ENCODE measurements at places on chromosomes 7 and 10.

GRCh38 chr7:98881561-98882315 is 3.4 kb downstream of the TRRAP start:
- H3K4me3 ChIP-seq: no peak overlapping the region
- no peak for DNase-seq
- no peaks in the 10 kb centered on the region for H3K27me3 ChIP-seq

- H3K4me3 ChIP-seq: peak overlapping the region; percentile 15
- H3K4me1 ChIP-seq: peaks cover 9% of the 10 kb centered on the region
- no peaks in the 10 kb centered on the region for H3K36me3 ChIP-seq
- no peak for DNase-seq
- H3K27ac ChIP-seq: no peak overlapping the region
Measured at GRCh38 chr10:117241541-117242462, 888 bp downstream of the SLC18A2 start.

GRCh38 chr10:97434055-97434454 is 8.1 kb downstream of the PGAM1 start:
- H3K36me3 ChIP-seq: peaks cover 42% of the 10 kb centered on the region
- no peaks in the 10 kb centered on the region for H3K27me3 ChIP-seq
- H3K4me3 ChIP-seq: no peak overlapping the region
- H3K27ac ChIP-seq: no peak overlapping the region

DNA sequence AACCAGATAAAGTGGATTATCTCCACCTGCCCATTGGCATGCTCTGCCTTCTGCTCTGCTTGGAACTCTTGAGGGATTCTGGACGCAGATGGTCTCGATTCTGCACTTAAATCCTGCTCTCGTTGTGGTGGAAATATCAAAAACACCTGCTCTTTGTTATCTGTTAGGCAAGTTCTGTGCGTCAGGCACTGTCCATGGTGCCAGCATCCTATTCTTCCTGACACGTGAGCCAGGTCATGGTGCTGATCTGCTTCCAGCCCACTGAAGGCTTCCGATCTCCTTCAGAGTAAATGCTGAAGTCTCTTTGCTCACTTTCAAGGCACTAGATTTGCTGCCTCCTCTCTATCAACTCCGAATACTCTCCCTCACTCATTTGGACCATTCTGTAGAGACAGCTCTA is 505.6 kb downstream of the HTR7 start:
- no peaks in the 10 kb centered on the region for H3K27me3 ChIP-seq
- H3K36me3 ChIP-seq: no peaks in the 10 kb centered on the region
- H3K4me3 ChIP-seq: no peak overlapping the region

GRCh38 chr7:84668116-84668515 is 473.5 kb upstream of the SEMA3A start:
- H3K4me3 ChIP-seq: no peak overlapping the region
- no peaks in the 10 kb centered on the region for H3K36me3 ChIP-seq
- no peak overlapping the region for H3K27ac ChIP-seq
- H3K27me3 ChIP-seq: no peaks in the 10 kb centered on the region
- no peaks in the 10 kb centered on the region for H3K4me1 ChIP-seq

- H3K27me3 ChIP-seq: no peaks in the 10 kb centered on the region
- peak overlapping the region; percentile 81 for H3K4me3 ChIP-seq
- no peak overlapping the region for H3K27ac ChIP-seq
- H3K36me3 ChIP-seq: peaks cover 36% of the 10 kb centered on the region
Measured at GRCh38 chr7:47978790-47979144, 648 bp downstream of the HUS1 start.

DNA sequence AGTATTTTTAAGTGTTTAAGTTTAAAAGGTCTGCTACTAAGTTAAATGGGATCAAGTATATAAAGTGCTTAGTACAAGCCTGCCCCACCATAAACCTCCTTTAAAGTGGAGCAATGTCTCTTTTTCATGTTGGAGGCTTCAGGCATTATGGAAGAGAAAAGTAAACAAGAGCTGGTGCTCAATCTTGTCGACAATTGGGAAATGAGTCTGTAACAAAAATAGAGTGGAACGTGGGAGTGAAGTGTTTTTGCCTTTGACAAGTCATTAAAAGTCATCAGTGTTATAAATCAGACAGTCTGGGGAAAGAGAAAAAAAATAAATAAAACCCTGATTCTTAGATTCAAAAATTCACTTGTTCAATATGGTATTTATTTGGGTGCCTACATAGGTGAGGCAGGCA is 44.7 kb downstream of the DNAJC12 start:
- DNase-seq: no peak
- peaks cover 2% of the 10 kb centered on the region for H3K4me1 ChIP-seq
- H3K27ac ChIP-seq: no peak overlapping the region
- H3K4me3 ChIP-seq: no peak overlapping the region
- H3K27me3 ChIP-seq: no peaks in the 10 kb centered on the region

DNA sequence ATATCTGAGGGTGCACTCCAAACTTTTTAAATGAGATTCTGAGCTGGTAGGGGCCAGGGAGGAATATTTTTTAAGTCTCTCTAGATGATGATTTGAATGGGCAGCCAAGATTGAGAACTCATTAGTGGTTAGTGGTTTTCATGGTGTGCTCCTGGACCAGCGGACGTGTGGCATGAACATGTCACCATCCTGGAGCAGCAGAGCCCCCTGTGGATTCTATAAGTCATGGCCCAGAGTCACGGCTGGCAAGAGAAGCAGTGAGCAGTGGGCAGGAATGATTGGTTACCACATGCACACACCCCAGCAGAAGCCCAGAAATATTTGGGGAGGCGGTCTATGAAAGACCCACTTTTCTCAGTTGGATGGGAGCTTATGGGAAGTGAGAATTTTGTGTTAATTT is 21.2 kb upstream of the UCN3 start:
- no peak overlapping the region for H3K4me3 ChIP-seq
- no peaks in the 10 kb centered on the region for H3K4me1 ChIP-seq
- no peak for DNase-seq
- no peaks in the 10 kb centered on the region for H3K36me3 ChIP-seq
- no peak overlapping the region for H3K27ac ChIP-seq

DNA sequence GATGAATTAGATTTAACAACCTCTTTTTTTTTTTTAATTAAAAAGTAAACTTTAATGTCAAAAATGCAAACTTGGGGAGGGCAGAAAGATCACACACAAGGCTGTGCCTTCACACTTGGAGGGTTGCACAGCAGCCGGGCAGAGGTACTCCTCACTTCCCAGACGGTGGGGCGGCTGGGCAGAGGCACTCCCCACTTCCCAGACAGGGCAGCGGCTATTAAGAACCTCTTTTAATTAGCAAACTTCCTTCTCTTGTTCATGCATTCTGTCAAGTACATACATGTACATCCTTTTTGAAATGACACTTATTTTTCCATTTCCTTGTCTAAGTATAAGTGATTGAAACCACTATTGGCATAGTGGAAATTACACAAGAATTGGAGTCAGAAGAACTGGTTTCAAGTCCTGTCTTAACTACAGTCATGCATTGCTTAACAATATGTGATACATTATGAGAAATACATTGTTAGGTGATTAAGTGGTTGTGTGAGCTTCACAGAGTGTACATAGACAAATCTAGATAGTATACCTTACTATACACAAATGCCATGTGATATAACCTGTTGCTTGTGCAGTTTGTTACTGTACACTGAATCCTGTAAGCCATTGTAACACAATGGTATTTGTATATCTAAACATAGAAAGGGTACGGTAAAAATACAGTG is 26.5 kb downstream of the BTRC start:
- DNase-seq: peak; percentile 76
- H3K27me3 ChIP-seq: no peaks in the 10 kb centered on the region
- H3K4me3 ChIP-seq: no peak overlapping the region

GRCh38 chr10:569961-570627 is 119.4 kb downstream of the DIP2C start:
- H3K27me3 ChIP-seq: no peaks in the 10 kb centered on the region
- DNase-seq: peak; percentile 89
- H3K36me3 ChIP-seq: no peaks in the 10 kb centered on the region
- no peak overlapping the region for H3K4me3 ChIP-seq
- no peak overlapping the region for H3K27ac ChIP-seq

DNA sequence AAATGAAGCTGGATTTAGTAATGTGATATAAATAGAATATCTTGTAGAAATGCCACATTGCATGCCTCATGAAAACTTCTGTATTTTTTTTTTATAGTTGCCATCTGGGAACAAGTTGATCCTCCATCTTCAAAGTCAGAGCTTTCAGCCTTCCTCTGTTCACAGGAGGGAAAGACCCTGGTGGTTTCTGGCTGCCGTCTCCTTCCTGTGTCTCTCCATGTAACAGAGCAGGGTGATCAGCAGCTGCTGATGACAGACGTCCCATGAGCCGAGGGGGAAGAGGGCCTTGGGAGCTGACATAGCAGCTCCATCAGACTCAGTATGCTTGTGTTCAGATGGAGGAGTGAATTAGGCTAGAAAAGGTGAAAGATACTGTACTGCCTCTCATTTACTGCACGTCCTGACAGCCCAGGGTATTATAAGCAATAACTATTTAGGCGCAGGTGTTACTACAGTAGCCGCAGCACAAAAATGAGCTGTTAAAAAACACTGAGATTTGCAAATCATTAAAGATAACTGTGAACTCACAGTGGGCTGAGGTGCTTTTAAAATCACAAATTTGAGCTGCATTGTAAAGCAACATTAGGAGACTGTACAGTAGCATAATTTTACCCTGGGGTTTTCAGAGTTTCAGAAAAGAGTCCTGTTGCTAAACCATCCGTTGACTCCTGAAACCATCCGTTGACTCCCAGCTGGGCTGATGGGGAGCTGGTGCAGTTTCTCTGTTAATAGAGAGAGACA is 103.3 kb downstream of the CFAP58 start:
- H3K4me3 ChIP-seq: no peak overlapping the region
- no peaks in the 10 kb centered on the region for H3K36me3 ChIP-seq
- H3K27me3 ChIP-seq: no peaks in the 10 kb centered on the region
- no peaks in the 10 kb centered on the region for H3K4me1 ChIP-seq

DNA sequence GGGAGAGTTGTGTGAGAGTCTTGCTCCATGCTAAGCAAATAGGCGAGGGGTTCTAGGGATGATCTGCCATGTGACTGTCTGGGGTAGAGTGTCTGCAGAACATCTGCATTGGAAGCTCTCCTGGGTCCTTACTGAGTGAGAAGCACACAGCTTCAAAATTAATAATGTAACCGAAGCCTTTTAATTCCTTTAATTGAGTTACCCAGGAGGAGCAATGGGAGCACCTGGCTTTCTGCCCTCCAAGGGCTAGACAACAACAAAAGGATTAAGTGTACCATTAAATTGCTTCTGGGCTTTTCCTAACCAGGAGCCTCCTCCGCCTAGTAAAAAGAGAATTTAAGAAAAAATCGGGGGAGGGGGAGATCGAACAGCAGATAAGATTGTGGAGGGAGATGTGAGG is 102.0 kb upstream of the TBX20 start:
- H3K4me1 ChIP-seq: peaks cover 11% of the 10 kb centered on the region
- H3K36me3 ChIP-seq: no peaks in the 10 kb centered on the region
- no peaks in the 10 kb centered on the region for H3K27me3 ChIP-seq

- H3K4me1 ChIP-seq: no peaks in the 10 kb centered on the region
- H3K36me3 ChIP-seq: peaks cover 17% of the 10 kb centered on the region
- H3K27ac ChIP-seq: no peak overlapping the region
- no peak overlapping the region for H3K4me3 ChIP-seq
- DNase-seq: peak; percentile 31
- no peaks in the 10 kb centered on the region for H3K27me3 ChIP-seq
Measured at GRCh38 chr10:102352066-102352715, 43.3 kb upstream of the NFKB2 start.

GRCh38 chr7:130153211-130153908 is 51.8 kb downstream of the TMEM209 start:
- H3K4me1 ChIP-seq: no peaks in the 10 kb centered on the region
- no peaks in the 10 kb centered on the region for H3K36me3 ChIP-seq
- no peak for DNase-seq
- no peaks in the 10 kb centered on the region for H3K27me3 ChIP-seq
- H3K4me3 ChIP-seq: no peak overlapping the region
- no peak overlapping the region for H3K27ac ChIP-seq
